ENCODE measurements at places on chromosomes 2 and 18.

DNA sequence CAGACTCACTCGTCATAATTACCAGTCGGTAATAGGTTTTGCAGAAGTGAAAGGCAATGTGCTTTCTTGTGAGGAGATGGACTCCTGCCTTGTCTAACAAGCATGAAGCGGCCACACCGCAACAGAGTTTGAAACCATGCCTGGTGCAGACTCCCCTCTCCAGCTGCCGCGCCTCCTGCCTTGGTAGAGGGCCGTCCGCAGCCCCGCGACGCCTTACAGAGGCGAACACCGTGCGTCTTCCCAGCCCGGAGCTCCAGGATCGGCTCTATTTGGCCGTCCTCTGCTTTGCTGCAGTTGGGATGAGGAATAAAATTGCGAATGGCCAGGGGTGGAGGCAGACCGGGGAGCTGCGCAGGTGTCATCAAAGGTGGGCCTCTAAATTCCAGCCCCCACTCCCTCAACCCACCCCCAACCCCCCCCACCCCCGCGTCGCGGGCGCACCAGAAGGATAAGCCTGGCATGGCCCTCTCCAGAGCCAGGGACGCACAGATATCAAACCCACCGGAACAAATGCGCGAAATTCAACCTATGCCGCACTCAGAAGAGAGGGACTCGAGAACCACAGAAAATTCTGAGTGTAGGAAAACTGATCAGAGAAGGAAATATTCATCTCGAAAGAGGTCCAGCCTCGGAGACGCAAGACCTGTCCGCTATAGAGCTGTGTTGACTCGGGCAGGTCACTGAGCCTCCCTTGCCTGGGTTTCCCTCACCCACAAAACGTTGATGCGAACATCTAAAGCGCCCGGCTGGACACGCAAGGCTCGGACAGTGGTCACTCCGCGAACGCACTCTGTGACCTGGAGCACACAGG is 1.1 kb downstream of the TRABD2A start:
- no peak for DNase-seq

- DNase-seq: peak; percentile 54
Observed at GRCh38 chr2:42513252-42513918, 19.6 kb upstream of the KCNG3 start.

DNA sequence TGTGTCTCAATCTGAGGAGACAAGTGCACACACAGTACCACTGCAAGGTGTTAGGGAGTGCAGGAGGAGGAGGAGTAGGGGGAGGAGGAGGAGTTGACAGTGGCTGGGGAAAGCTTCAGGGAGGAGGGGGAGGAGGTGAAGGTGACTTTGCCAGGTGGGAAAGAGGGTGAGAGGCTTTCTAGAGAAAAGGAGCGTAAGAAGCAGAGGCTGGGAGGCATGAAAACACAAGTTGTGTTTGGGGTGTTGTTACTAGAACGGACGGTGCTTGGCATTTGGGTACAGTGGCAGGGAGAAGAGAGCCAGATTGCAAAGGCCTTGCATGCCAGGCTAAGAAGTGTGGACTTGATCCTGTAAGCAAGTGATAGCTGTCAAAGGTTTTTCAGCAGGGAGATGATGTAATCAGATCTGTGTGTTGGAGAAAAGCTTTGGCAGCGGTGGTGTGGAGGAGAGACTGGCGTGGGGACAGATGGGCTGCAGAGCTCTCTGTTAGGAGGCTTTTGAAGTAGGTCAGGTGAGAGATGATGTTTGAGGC is 16.2 kb downstream of the TANC1 start:
- peak; percentile 13 for DNase-seq

GRCh38 chr2:27956888-27957287 is 66.4 kb downstream of the BABAM2 start:
- DNase-seq: no peak

Data from kidney tubule cell (primary cell).